ENCODE measurements at places on chromosomes 6 and 20.

GRCh38 chr6:114096561-114097172 lies 125.7 kb upstream of the HDAC2 start:
- no peak for DNase-seq

DNA sequence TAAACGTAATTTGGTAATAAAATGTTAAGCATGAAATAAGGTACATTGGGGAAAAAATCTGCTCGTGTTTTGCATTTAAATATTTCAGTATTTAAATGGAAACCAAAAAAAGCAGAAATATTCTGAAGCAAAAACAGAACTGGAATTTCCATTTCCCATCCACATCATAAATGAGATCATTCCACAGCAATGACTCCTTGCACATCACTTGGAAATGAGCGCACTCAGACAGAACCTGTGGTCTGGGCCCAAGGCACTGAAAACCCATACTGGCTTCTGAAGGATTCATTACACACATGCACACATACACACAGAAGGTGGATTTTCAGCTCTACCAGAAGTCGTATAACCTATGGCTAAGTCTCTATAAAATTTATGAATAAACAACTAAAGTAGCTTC lies 174.8 kb downstream of the IBTK start:
- no peak for DNase-seq

DNA sequence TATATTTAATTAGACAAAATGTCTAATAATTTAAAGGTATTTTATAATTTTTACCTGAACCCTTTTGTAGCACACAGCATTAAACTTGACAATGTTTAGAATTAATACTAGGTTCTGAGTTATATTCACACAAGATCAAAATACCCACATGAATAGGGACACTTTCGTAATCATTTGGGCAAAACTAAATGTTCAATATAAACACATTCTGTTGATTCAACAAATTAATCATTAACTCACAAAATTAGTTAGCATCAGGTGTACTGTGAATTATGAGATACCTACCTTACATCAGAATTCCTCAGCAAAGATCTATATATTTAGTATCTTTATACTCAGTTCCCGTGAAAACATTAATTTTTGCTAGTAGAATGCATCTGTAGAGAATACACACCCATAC lies 481.5 kb upstream of the MANEA start:
- no peak for DNase-seq

- DNase-seq = no peak
Measured at GRCh38 chr6:104434519-104434918, 425.2 kb downstream of the HACE1 start.

- DNase-seq = no peak
Measured at GRCh38 chr6:124197148-124197547, 393.5 kb downstream of the NKAIN2 start.

- DNase-seq = no peak
Measured at GRCh38 chr20:10023911-10024310, 10.9 kb upstream of the ANKEF1 start.
